ENCODE measurements at places on chromosomes 13 and 19.
A peak's percentile ranks its signal among the peaks of the same experiment; 100 is the strongest.

DNA sequence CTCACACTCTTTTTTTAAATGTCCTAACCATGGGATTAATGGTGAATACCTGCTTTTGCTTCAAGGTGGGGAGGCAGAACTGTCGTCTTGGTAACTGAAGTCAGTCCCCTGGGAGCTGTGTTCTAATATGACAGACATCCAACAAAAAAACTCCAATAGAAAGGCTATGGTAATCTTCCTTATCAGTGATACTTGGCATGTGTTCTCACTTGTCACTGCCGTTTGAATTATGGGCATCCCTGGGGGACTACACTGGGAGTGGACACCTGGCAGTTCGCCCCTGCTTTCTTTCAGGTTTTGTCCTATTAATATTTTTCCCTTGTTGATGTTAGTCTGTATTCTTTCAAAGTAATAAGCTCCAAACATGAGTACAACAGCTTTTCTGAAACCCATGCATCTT lies 252.6 kb downstream of the SLITRK5 start:
- no peak for DNase-seq

- DNase-seq = no peak
Observed at GRCh38 chr19:40130013-40130412, 39.3 kb upstream of the ZNF780A start.

GRCh38 chr19:10390652-10391286 lies 10.4 kb upstream of the TYK2 start:
- DNase-seq = peak; percentile 41

DNA sequence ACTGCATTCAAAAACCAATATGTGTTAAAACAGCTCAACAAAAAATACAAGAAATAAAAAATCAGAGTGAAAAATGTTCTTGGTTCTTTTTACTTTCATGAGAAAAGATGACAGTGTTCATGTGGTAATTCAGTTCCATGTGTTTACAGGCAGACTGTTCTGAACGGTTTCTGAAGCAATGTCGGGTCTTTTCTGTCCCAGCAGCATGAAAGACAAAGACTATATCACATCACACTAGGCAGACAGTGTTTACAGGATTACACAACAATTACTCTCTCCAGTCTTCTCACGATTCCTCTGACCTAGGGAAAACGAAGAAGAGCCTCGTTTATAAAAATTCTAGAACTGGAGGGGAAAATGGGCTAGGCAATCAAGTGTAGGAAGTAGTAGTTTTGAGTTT lies 83.4 kb downstream of the UBL3 start:
- no peak for DNase-seq

DNA sequence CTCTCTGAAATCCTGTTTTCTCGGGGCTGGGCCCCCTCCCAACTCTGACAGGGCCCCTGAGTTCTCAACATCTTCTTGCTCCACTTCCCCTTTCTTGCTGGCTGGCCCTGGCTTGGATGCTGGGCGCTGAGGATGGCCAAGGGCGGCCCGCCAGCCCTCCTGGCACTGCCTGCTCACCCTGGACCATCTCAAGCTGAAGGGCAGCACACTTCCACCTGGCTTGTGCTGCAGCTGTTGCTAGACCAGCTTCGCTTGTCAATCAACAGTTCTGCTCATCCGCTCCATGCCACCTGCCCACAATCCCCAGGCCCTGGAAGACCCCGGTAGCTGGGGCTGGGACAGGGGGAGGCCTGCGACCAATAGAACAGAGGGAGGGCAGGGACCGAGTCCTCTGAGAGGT lies 6.9 kb upstream of the GMIP start:
- no peak for DNase-seq

- no peak for DNase-seq
Observed at GRCh38 chr13:34777914-34778303, 164.2 kb upstream of the NBEA start.

DNA sequence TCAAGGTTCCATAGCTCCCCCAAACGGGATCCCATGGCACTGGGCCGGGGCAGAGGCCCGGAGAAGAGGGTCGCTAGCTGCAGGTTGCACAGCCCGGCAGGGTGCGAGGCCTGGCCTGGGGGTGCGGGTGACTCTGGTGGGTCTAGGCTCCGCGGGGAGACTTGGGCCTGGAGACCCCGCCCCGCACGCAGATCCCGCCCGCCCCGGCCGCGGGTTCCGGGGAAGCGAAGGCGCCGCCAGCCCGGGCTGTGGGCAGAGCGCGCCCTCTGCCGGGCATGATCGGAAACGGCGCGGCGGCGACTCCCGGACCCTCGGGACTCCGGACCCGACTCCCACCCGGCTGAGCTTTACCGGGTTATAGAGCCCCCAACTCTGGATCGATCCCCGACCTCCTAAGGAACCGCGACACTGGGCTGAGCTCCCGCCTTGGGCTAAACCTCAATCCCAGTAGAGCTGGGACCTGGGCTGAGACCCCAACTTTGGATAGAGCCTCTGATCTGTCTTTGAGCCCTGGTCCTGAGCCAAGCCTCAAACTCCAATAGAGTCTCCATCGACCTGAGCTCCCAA lies 3.1 kb upstream of the TNFAIP8L1 start:
- DNase-seq = peak; percentile 68

DNA sequence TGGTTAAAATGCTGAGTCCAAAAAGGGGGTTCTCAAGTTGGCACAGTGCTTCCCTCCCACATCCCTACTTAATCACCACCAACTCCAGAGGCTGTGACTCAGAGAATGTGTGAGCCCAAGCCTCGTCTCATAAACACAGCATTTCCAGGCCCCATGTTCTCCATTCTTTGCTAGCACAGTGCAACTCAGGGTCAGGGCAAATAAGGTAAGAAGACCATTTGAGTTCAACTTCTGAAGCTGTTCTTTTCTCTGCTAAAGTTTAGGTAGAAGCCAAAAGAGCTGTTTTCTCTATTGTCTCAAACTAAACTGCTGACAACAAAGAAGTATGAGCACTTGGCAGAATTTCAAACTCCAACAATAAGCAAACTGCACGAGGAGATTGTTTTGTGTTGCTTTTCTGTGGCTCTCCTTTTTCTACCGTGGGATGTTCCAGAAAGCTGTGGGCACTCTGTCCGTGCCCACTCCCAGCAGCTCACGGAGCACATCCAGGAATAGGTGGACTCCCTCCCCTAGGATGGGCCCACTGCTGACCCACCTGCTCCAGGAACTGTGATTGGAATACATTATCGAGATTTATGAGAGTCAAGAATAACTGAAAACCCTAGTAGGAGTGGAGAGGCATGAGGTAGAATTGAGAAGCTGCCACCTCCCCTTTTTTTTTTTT lies 494.3 kb downstream of the COG6 start:
- no peak for DNase-seq

GRCh38 chr13:44306371-44307192 lies 67.0 kb upstream of the SERP2 start:
- DNase-seq = no peak

GRCh38 chr13:20127562-20128458 lies 33.0 kb downstream of the GJA3 start:
- no peak for DNase-seq

DNA sequence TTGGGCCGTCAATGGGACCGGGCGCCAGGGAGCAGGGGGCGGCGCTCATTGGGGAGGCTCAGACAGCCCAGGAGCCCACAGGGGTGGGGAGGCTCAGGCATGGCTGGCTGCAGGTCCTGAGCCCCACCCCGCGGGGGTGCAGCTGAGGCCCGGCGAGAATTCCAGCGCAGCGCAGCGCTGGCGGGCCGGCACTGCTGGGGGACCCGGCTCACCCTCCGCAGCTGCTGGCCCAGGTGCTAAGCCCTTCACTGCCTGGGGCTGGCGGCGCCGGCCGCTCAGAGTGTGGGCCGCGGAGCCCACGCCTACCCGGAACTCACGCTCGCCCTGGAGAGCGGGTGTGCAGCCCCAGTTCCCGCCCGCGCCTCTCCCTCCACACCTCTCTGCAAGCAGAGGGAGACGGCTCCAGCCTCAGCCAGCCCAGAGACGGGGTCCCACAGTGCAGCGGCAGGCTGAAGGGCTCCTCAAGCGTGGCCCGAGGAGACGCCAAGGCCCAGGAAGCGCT lies 1227.4 kb downstream of the PCDH17 start:
- no peak for DNase-seq

- no peak for DNase-seq
Observed at GRCh38 chr13:22086597-22087330, 415.9 kb downstream of the FGF9 start.

- DNase-seq = no peak
Observed at GRCh38 chr13:79354285-79354684, 51.8 kb downstream of the RBM26 start.

GRCh38 chr19:10110972-10111317 lies 548 bp upstream of the P2RY11 start:
- DNase-seq = no peak

GRCh38 chr13:79287939-79288795 lies 117.9 kb downstream of the RBM26 start:
- DNase-seq = no peak

- no peak for DNase-seq
Observed at GRCh38 chr13:80962173-80962572, 621.2 kb upstream of the SPRY2 start.

GRCh38 chr13:27339299-27339698 lies 68.7 kb downstream of the RASL11A start:
- no peak for DNase-seq

- DNase-seq = no peak
Observed at GRCh38 chr13:105220063-105220462, 1315.4 kb downstream of the EFNB2 start.

DNA sequence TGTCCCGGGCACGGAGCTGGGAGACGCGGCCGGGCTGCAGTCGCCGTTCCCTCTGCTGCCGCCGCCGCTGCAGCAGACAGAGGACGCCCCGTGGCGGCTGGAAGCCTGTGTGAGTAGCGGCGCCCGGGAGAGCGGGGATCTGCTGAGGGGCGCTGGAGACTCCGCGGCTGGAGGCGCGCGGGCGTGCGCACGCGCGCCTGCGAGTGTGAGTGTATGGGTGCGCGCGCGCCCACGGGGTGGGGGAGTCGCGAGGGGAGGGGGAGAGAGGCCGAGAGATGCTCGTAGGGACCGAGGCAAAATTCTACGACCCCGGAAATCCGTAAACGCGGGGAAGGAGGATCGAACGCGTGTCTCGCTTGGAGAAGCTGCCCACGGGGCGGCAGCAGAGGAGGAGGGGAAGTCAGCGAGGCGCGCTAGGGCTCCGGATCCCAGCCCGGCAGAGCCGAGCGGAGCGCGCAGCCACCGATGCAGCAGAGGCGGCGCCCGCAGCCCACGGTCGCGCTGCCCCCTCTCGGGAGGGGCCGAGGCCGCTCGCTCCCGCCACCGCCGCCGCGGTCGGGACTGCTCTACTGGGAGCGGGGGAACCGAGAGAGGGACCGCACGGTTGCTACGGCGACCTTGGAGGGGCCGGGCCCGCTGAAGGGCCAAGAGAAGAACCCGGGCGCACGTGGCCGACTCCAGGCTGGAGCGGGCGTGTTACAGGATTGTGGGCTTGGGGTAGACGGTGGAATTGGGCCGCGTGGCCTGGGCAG lies at the start of gene ENOX1:
Gene ENOX1 (minus strand): TSS at position 207 of the 752 bp plus-strand sequence.
- no peak for DNase-seq

GRCh38 chr19:11496391-11497163 lies 9.1 kb downstream of the ZNF653 start:
- peak; percentile 42 for DNase-seq

DNA sequence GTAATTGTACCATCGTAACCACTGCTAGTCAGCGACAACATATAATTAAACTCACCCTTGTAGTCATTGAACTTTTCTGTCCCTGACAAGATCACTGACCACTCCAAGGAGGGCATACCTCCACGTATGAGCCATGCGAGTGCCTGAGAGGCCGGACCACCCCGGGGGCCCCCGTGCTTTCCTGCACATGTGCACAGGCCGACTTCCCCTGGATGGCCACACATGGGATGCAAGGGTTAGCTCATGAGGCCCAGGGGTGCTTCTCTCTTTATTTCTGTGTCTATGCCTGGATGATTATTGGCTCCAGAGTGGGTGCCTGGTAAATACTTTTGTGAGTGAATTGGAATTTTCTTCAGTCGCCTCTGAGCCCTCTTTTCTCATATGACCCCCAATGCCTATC lies 82.8 kb upstream of the ZNF536 start:
- DNase-seq = no peak

- DNase-seq = no peak
Observed at GRCh38 chr13:71219698-71220415, 647.1 kb downstream of the DACH1 start.

GRCh38 chr19:29492769-29493168 lies 33.0 kb upstream of the VSTM2B start:
- DNase-seq = no peak

DNA sequence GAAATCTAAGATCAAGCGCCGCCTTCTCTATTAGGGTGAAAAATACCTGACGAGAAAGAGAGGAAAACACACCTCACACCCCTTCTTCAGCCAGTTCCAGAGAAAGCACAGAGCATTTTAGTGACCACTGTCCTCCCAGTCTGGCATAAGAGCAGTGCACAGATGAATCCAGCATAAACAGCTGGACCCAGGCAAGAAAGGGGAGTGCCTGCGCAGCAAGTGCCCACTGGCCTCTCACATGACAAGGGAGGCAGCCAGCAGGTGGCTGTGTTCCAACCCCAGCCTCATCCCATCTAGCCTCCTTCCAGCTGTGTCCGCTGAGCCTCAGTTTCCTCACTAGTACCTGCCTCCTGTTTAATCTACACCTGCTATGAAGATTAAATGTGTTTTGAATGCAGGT lies 8.0 kb downstream of the MED26 start:
- no peak for DNase-seq

DNA sequence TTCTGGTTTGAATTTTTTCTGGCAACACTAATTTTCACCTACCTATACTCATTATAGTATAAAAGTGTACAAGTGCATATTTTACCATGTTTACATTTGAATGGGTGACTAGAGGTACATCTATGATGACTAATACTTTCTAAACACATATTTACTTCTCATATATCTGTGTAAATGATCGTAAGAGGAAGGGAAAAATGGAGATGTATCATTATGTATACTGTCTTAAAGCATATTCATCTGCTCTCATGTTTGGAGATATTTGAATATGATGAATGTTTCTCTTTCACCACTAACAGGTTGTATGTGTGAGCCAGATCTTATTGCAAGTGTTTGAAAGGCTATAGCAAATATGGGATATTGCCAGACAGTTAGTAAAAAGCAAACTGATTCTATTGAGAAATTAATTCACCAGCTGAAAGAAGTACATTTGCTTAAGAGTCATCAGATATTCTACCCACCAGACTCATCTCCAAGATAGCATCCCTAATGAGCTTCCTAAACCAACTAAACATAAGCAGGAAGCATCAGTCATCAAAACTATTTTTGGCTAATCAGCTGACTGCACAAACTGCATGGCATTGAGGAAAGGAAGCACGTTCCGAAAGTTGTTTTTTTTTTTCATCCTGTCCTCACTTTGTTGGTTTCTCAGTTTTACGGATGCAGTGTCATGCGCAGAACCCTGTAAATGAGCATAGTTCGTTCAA lies 738.2 kb downstream of the GPC5 start:
- DNase-seq = no peak

DNA sequence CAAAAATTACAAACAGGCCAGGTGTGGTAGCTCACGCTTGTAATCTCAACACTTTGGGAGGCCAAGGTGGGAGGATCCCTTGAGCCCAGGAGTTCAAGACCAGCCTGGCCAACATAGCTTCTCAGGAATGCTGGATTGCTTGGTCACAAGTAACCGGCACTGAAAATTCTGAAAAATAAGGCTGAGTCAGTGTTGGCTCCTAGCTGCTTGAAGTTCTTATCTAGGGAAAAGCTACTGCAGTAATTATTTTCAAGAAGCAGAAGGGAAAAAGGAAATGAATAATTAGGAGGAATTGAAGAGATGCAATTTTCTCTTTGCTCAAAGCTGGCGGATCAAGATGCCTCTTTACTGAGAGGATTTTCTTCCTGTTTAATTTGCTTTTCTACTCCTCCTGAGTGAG lies 75.0 kb upstream of the GTF3A start:
- DNase-seq = no peak
